ENCODE measurements at places on chromosomes 1 and 21.

GRCh38 chr21:38945545-38946245 is 140.0 kb downstream of the ETS2 start:
- DNase-seq, result no peak

DNA sequence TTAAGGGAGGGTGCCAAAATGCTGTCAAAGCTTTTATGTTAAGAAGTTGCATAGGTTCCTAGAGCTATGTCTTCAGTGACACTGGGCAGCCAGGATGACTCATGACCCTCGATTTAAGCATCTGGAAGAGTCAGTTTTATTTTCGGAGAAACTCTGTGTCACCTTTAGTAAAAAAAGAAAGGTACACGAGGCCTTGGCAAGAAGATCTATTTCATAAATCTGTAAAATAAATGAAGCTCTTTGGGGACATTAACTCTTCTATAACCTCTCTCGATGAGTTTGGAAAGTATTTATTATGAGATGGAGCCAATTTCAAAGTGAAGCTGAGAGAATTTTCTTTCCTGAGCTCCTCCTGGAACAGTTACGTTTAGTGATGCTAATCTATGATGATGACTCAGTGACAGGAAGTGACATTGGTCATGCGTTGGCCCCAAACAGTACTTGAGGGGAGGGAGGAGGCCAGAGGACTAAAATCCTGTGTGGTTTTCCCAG is 156.5 kb downstream of the HLX start:
- DNase-seq, result no peak

- no peak for DNase-seq
Observed at GRCh38 chr1:205162301-205162700, 40.5 kb upstream of the RBBP5 start.

DNA sequence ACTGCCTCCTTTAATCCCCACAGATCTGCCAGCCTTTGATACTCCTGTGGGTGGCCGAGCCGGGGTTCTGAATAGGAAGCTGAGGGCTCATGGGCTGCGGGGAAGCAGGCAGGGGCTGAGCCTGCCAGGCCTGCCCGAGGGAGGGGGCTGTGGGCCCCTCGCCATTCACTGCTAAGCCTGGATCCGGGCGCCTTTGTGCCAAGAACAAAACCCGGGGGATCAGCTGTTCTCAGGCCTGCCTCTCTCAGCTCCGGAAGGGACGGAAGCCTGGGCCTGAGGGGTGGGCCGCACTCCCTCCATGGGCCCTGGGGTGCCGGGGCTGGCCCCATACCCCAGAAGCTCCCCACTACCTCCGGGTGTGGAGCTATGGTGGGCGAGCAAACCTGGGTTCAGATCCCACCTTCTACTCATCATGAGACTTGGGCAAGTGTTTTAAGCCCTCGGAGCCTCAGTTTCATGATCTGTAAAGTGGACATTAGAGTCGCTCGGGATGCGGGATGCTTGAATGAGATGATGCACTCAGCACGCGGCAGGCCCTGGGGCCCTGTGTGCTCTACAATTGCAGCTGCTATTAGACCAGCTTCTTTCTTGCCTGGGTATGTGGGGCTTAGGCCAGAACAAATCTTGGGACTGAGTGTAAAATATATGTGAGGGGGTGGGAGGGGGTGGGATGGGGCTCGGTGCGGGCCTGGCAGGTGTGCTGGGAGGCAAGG is 19.2 kb upstream of the EPHA2 start:
- DNase-seq, result no peak

GRCh38 chr1:66475940-66476339 is 58.0 kb upstream of the SGIP1 start:
- DNase-seq, result no peak

DNA sequence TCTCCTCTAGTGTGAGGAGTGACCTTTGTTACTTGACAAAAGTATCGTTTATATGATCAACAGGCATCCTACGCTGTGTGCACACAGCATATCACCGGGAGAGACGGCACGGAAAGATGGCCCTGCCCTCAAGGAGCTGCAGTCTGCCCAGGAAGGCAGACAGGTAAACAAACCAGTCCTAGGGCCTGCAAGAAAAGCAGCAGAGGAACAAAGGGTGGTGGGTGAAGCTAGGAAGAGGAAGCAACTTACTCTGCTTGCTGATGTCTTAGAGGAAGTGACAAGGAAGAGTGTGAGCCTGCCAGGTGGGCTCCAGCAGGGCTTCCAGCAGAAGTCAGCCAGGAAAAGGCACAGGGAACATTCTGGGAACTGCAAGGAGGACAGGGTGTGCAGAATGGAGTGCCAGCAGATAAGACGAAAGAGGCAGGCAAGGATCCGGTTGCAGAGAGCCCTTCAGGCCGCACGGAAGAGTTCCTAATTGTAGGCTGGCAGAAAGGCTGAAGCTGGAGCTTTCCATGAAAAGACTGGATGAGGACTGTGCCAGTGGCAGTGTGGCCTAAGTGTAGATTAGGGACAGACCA is 106.7 kb downstream of the SLC45A1 start:
- peak; percentile 66 for DNase-seq

- no peak for DNase-seq
Observed at GRCh38 chr1:2110738-2111673, 60.8 kb downstream of the PRKCZ start.

- no peak for DNase-seq
Observed at GRCh38 chr1:55931081-55931940, 648.1 kb downstream of the PLPP3 start.

GRCh38 chr1:185377831-185378230 is 60.8 kb upstream of the IVNS1ABP start:
- DNase-seq, result no peak

- DNase-seq, result no peak
Observed at GRCh38 chr1:204503122-204503912, 8.7 kb upstream of the PIK3C2B start.

- DNase-seq, result no peak
Observed at GRCh38 chr1:93253516-93253915, 73.0 kb downstream of the CCDC18 start.

GRCh38 chr1:19337289-19337688 is 25.2 kb downstream of the SLC66A1 start:
- DNase-seq, result no peak

- DNase-seq, result no peak
Observed at GRCh38 chr1:48718116-48718630, 58.5 kb downstream of the BEND5 start.

- no peak for DNase-seq
Observed at GRCh38 chr21:31498985-31499384, 154.9 kb upstream of the TIAM1 start.

DNA sequence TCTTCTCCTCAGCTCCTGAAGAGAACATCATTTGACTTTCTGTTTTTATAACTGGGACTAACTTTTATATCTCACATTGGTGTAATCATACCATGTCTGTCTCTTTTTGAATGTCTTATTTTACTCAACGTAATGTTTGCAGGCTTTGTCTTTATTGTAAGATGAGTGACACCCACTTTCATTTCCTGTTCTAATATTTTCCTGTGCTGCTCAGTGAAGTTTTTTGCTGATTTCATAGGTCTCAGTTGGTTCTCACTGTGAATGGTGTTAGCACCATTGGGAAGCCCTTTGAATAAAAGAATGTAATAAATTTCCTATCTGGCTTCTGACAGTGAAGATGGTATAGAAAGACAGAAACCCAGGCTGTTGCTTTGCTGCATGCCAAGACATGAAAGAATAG is 84.0 kb downstream of the RAVER2 start:
- no peak for DNase-seq

GRCh38 chr21:44582055-44582454 is 1.7 kb upstream of the KRTAP10-5 start:
- no peak for DNase-seq

DNA sequence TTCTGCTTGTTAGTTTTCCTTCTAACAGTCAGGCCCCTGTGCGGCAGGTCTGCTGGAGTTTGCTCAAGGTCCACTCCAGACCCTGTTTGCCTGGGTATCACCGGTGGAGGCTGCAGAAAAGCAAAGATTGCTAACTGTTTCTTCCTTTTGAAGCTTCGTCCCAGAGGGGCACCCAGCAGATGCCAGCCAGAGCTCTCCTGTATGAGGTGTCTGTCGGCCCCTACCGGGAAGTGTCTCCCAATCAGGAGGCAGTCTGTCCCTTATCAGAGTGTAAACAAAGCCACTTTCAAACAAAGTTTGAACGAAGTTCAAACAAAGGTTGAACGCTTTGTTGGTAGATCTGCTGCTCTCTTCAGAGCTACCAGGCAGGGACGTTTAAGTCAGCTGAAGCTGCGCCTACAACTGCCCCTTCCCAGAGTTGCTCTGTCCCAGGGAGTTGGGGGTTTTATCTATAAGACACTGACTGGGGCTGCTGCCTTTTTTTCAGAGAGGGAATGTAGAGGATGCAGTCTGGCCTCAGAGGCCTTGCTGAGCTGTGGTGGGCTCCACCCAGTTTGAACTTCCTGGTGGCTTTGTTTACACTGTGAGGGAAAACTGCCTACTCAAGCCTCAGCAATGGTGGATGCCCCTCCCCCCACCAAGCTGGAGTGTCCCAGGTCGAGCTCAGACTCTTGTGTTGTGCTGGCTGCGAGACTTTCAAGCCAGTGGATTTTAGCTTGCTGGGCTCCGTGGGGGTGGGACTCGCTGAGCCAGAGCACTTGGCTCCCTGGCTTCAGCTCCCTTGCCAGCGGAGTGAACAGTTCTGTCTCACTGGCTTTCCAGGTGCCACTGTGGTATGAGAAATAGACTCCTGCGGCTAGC is 401.8 kb downstream of the SRGAP2C start:
- no peak for DNase-seq

GRCh38 chr21:36917471-36918158 is 48.9 kb downstream of the HLCS start:
- DNase-seq, result no peak

GRCh38 chr1:168918860-168919741 is 187.4 kb upstream of the ATP1B1 start:
- no peak for DNase-seq

DNA sequence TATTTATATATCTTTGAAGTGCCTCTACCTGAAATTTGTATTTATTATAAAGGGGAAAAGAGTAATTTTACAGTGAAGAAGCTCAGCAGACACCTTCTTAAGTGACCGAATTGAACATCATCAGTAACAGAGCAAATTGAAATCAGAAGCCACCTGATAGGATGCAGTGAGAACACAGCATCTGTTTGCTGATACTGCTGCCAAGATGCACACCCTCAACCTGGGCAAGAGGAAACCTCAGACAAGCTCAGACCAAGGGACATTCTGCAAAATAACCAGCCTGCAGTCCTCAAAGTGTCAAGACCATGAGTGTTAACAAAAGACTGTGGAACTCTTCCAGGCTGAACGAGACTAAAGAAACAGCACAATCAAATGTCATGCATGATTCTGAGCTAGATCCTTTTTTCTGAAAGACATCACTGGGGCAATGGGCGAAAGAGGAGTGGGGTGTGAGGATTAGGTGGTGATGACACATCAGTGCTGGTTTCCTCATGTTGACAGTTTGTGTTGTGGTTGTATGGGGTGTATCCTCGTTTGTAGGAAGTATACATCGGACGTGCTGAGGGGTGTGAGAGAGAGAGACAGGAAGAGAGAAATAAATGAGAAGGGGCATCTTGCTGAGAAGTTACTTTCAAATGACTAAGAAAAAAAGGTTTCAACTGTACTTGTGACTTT is 103.7 kb downstream of the ABCA4 start:
- no peak for DNase-seq

GRCh38 chr1:197973206-197973605 is 56.0 kb downstream of the LHX9 start:
- no peak for DNase-seq

- no peak for DNase-seq
Observed at GRCh38 chr1:63971557-63971956, 197.7 kb downstream of the ROR1 start.

GRCh38 chr1:93679546-93679945 is 2.1 kb downstream of the BCAR3 start:
- DNase-seq, result no peak

- DNase-seq, result no peak
Observed at GRCh38 chr1:236292425-236292824, 10.7 kb upstream of the ERO1B start.

DNA sequence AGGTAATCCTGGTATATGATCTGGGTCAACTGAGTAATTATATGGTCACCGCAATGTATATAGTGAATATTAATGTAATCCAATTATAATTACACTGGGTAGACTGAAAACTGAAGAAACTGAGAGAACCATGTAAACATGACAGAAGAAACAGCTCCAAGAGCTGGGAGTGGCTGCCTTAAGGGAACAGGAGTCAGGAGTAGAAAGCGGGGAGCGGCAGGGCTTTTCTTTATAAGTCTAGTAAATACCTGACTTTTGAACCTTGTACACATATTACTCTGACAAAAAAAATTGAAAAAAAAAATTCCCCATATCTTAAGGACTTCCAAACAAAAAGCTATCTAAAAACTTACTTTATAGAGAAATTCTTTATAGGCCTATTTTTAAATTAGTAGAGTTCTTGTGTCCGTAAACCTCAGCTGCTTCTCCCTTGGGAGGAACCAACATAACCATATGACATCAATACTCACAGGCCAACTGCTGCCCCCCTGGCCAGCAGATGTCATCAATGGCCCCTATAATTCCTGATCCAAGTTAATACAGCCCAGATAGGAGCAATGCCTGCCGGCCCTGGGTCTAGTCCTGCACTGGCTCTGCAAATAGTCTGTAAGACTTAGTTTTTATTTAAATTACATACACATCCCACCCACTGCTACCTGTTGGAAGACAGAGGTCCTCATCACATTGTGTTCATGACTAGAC is 33.8 kb downstream of the THAP3 start:
- no peak for DNase-seq

GRCh38 chr1:167483790-167484189 is 34.5 kb downstream of the CD247 start:
- no peak for DNase-seq

- no peak for DNase-seq
Observed at GRCh38 chr1:117698398-117699160, 92.7 kb downstream of the TENT5C start.

- DNase-seq, result no peak
Observed at GRCh38 chr1:17599291-17599953, 59.9 kb downstream of the ARHGEF10L start.

DNA sequence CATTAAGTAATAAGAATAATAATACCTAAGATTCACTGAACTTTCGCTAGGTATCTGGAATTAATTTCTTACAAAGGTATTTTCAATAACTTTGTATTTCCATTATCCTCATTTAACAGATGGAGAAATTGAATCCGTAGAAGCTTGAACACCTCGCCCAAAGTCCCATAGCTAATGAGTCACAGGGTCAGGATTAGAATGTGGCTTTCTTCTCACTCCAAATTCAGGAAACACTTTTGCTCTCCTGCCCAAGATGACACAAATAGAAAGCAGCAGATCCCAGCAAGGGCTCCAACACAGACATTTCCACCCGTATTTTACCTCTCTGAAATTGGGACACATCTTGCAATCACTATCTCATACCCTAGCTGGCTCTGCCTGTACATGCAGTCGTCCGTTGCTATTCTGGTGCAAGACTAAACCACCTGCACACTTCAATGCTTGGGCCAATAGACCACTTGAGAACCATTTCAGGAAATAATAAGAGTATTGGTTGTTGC is 125.9 kb upstream of the GREM2 start:
- no peak for DNase-seq

- DNase-seq, result no peak
Observed at GRCh38 chr1:111142356-111142975, 2.4 kb downstream of the CEPT1 start.

DNA sequence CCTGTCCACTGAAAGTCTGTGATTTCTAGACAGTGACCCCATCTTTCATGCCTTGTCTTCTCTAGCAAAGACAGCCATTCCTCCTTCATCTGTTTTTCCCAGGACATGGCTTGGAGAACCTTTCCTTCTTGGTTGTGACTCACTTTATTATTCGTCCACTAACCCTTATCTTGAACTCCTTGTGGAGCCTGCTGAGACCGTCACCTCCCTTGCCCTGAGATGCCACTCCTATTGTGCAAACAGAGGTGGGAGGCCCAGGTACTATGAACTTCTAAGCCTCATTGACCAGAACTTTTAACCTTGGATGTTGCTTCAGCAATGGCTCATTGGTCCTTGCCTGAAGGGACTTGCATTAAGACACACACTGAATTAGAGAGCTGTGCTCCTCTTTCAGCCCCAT is 117.5 kb downstream of the FOXD2 start:
- no peak for DNase-seq

Measured in CD4-positive, alpha-beta memory T cell (primary cell).